C1 segment of cervical spinal cord (tissue), 14 donors: ENCODE measurements at places on chromosomes 1 and 21.

DNA sequence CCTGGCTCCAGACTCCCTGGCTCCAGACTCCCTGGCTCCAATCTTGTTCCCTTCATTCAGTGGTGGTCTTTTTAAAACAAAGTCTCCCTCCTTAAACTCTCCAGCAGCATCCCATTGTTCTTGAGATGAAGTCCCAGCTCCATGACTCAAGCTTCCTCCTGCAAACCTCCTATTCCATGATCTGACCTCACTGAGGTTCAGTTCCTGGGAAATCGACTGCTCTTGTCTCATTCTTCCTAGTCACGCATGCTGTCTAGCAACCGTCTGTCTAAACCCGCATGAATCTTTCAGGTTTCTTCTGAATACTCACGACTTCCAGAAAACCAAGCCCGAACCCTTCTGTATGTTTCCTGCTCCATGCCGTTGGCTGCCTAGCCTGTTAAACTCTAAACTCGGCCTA lies 91.9 kb downstream of the RAVER2 start:
- DNase-seq = no peak

GRCh38 chr1:170340308-170340707 lies 191.7 kb upstream of the GORAB start:
- no peak for DNase-seq

GRCh38 chr21:36852864-36853263 lies 113.6 kb downstream of the HLCS start:
- DNase-seq = no peak

DNA sequence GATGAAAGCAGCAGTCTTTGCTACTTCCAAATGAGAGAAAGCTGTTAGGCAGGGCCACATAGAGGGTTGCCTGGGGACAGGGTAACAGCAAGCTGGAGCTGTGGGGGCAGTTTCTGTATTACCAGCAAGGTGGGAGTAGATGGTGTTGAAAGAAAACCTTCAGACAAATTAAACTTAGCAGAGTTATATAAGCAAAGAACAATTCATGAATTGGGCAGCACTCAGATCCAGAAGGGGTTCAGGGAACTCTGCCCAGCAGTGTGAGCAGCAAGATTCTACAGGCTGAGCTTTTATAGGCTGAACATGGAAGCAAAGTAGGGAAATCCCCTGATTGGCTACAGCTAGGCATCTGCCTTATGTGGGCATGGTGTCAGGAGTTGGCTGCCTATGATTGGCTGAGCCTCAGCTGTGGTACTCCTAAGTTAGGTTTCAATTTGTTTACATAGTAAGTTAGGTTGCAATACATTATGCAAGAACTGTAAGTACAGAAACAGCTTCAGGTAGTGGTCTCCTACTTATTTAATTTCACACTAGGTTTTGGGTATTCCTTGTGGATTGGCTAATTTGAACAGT lies 64.1 kb upstream of the TMPRSS2 start:
- DNase-seq = no peak

- no peak for DNase-seq
Observed at GRCh38 chr1:161158316-161159010, 837 bp upstream of the USP21 start.

DNA sequence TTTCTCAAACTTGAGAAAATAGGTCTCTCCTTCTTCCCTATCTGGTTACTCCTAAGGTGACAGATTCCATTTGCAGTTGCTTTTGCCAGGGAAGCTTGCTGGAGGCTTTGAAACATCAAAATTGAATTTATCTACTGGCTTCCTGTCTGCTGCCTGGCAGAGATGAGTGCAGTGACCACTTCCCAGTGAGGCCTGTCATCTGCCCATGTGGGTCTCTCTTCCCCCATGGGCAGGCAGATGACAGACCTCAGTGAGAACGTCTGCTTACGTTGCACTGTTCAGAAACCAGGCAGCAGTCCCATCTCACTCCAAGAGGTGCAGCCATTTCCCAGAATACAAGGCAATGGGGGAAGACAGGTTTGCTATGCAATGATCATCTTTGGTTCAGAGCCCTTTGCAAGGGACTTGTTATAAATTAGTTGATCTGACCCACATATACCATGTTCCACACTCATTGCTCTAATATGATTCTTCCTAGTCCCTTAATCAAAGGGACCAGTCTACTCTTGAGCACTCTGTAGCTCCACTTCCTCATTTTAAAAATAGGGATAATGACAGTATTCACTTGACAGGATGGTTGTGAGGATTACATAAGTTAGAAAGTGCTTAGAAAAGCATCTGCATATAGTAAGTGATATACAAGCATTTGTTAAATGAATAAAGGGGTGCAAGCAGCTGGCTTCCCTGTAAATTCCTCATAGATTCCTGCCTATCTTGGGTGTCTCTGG lies 10.6 kb downstream of the PGBD5 start:
- no peak for DNase-seq

GRCh38 chr1:118914379-118915161 lies 73.6 kb downstream of the TBX15 start:
- no peak for DNase-seq

GRCh38 chr1:29186252-29186651 lies 4.6 kb upstream of the SRSF4 start:
- no peak for DNase-seq

DNA sequence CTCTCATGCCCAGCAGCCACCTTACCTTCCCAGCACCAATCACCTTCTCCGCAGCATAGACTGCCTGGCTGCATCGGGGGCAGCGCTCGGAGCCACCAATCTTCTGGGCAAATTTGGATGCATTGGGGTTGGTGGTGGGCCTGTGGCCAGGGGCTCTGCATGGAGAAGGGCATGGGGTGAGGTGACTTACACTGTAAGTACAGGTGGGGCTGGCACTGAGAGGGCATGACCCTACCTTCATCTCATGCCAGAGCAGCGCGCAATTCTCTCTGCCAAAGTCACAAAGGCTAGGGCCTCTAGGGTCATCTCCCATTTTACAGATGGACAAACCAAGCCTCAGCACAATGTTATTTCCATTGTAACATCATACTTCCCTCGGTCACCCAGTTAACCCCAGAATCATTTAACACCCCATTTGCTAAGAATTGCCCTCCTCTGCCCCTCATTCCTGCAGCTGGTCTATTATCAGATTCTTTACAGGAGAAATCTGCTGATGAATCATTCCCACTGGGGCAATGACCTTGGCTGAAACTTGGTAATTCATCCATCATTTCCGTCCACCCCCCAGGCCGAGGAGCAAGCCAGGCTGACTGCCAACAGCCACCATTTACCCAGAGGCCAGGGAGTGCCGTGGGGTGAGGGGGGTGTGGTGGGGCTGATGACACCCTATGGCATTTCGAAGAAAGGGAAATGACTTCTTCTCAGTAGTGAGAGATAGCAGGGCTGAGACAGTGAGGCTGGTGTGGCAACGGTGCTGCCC lies 17.9 kb downstream of the CSRP1 start:
- DNase-seq = no peak
